ENCODE measurements at places on chromosomes 5 and 9.

DNA sequence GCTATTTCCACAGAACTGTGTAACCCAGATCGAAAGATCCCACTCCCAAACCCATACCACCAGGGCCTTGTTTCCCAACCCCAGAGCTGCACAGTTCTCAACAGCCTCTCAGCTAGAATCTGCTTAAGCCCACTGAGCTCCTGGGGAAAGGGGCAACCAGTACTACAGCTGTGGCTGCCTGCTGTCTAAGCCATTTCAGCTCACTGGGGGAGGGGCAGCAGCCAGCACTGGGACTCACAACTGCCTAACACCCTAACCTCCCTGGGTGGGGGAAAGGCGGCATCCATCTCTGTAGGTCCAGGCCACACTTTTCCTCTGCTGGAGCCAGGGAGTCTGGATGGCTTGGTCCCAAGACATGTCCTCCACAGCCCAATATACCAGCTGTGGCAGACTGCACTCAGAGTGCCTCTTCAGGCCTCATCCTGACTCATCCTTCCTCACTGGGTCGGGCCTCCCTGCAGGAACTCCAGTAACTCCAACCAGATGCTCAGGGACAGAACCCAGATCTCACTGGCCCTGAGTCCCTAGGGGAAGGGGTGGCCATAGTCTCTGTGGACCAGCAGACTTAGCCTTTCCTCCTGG, 241.4 kb downstream of the HINT1 start:
- no peak for DNase-seq

- DNase-seq: no peak
Measured at GRCh38 chr9:13806714-13807113, 507.2 kb downstream of the NFIB start.

DNA sequence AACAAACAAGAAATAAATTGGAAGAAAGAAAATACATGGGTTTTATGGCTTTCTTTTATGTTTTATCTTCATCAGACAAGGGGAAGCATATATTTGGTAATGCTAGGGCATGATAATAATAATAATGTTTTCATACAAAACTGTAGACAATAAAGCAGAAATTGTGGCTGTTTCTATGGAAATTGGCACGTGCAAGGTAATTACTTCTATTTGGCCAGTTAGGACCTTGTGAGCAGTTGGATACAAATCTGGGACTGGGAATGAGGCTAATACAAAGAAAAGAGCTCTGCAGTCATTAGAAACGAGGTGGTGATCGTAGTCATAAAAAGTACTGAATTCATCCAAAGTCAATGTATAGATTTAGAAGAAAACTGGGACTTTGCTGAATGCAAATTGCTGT, 233.6 kb downstream of the EFNA5 start:
- DNase-seq: no peak

DNA sequence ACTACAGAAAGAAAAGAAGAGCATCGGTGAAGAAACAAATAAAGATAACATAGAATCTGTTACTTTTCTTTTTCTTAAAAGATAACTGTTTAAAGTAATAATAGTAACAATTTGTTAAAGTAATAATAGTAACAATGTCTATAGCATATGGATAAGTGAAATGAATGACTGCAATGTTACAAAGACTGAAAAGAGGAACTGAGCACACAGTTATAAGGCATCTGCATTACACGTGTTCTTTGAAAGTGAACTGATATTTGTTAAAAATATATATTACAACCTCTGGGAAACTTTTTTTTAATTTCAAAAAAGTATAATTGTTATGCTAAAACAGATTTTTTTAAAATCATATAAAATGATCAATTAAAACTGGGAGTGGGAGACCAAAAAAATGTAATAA, 88.4 kb upstream of the FST start:
- DNase-seq: no peak

DNA sequence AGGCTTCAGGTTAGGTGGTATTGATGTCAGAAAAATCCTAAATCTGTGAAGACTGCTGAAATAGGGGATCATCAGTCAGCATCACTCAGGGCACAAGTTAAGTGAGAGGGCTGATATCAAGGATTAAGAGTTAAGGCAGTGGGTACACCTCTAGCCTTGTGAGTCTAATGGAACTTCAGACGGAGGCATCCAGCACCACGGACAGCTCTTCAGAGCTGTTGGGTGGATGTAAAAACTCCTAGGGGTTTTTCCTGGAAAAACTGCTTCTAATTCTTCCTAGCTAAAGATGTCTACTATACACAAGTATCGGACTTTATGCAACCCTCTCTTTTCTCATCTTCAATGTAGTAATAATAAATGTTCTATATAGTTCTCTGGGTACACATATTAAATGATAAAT, 165.9 kb downstream of the SH3GL2 start:
- no peak for DNase-seq

- DNase-seq: no peak
Measured at GRCh38 chr9:3028535-3028934, 184.6 kb upstream of the PUM3 start.

DNA sequence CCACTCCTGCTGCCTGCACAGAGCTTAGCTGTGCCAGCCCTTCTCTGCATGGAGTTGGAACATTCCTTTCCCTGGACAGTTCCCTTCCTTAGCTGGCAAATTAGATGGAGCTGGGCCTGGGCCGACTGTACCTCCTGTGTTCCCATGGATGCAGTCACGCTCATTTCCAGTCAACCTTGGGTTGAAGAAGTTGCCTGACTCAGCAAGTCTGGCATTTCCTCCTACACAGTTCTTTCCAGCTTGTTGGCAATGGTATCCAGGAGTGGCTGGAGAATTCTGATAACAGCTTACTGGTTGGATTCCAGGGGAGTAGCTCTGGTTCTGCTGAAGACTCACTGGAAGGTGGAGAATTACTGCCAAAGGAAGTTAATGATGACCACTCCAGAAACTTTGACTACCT, 9.2 kb upstream of the TAF1L start:
- no peak for DNase-seq

GRCh38 chr9:121288673-121289025, 20.7 kb downstream of the GSN start:
- no peak for DNase-seq

DNA sequence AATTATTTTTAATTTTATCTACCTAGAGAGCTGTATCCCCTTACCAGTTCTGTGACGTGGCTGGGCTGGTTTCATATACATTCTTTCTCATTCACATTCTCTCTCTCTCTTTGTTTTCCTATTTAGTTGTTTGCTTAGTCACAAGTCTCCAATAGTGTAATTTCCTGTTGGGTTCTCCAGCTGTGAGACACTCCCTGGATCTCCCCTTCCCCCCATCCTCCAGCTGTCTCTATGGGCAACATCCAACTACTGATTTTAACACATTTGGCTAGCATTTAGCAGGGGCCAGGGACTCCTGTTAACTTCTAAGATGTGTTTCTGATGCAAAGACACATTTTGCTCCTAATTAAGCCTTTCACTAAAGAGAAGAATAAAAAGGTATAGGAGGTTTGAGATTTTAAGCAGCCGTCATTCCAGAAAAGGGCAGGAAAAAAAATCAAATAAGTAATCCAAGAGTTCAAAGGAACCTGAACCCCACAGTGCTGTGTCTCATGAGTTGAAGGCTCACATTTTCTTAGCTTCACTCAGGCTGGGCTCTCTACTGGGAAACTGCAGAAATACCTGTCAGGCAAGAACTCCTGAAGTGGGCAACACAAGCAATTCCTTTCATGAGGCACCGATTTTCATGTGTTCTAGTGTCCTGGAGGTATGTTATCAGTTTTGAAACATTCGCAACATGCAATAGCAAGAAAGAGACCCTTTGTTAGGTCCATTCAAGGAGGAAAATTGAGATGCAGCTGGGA, 198.7 kb upstream of the C9orf72 start:
- DNase-seq: peak; percentile 66

- no peak for DNase-seq
Measured at GRCh38 chr9:75390951-75391350, 302.6 kb downstream of the OSTF1 start.

GRCh38 chr5:74422030-74422429, 218.5 kb downstream of the ENC1 start:
- no peak for DNase-seq

- DNase-seq: no peak
Measured at GRCh38 chr5:107431998-107432397, 238.7 kb downstream of the EFNA5 start.

GRCh38 chr9:87944682-87945081, 26.9 kb downstream of the SPATA31C1 start:
- DNase-seq: no peak

DNA sequence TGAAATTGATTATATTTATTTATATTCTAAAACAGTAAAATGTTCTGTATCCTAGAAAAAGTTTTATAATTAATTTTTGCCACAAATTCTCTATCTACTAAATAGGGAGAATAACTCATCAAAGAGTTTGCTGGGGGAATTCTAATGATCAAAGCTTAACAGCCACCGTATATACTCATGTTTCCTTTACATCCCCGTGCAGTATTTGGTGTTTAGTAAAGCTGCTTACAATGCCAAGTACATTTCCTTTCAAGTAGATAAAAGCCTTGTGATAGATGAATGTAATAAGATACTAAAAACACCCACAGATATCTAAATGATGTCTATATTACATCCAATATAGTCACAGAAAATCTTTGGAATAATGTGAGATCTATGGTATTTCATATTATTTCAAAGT, 312.2 kb downstream of the HCN1 start:
- no peak for DNase-seq

DNA sequence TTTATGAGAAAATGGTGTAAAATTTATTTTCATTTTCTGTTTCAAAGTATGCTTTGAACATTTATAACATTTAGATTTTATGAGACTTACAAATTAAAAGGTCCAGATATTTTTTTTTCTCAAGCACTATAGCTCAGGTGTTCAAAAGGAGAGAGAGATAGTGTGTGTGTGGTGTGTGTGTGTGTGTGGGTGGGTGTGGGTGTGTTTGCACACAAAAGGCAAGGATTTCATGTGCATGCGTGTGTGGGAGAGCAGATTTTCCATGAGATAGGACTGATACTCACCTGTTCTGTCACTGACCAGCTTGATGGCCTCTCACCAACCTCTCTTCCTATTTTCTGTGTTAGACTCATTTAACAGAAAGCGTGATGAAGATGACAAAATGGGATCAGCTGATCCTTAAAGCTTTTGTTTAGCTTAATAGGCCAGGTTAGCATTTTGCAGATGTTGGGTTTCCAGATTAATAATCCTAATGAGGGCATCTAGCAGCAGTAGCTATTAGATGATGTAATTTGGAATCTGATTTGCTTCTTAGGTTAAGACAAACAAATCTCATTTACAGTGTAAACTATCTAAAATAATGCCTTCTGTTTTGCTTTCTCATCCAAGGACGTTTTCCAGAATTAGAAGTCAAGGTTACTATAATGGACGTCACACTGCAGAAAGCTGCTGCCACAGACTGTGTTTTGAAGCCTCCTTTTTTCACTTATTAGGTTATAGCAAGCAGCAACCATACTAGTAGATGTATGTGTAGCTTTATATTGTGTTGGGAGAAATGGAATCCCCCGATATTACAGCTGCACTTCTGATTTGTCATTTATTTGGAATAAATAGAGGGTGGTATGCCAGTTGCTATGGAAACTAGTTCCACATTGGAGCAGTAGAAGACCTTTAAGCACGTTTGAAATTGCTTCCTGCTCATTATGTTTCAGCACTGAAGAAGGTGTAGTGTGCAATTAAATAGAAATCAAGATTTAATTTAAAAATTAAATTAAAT, 355.6 kb downstream of the TAF11L14 start:
- no peak for DNase-seq

GRCh38 chr5:107869438-107870115, 198.8 kb upstream of the EFNA5 start:
- DNase-seq: no peak

DNA sequence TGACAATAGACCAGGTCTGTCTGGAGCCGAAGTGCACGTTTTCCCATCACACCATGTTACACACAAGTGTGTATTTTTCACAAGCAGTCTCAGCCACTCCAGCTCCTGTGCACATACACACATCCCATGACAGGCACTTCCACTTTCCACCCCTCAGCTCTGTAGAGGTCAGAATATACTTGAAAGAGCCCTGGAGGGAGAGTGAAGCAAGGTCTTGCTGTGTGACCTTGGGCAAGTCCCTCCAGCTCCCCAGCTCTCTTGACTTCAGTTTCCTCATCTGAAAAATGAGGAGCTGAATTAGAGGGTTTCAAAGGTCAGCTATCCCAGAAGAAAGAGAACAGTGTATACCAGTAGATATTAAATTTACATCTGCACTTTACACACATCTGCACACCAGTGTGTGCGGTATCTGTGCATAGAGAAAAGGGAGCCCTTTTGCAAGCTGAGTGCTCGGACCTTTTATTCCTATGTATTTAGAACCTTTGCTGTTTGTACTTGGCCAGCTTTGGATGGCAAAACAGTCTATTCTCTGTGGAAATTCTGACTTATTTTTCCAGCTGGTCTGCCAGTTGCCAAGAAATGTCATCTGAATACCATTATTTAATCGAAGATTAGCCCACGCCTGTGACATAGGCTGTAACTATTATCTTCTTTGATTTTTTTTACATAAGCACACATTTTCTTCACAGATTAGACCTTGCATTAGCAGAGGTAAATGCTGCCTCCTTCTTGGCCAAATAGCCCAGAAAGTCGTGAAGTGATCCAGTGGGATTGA, 528.0 kb downstream of the BNC2 start:
- DNase-seq: no peak

GRCh38 chr5:173626505-173626820, 10.0 kb upstream of the BOD1 start:
- DNase-seq: no peak

DNA sequence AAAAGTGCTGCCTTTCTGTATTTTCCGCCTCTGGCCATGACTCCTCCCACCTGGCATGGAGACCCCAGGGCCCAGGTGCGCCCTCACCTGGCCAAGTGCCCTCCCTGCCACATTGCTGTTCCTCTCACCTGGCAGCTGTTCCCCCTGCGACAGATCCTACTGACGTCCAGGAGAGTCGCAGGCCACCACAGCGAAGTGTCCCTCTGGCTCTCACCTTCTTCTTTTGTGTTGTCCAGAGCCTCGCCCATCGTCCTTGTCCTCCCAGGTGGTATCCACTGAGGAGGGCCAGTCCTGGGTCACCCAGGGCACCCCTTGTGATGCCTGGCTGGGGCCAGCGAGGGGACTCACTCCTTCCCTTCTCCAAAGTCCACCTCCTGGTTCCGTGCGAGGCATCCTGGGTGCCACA, 2.6 kb downstream of the NKD2 start:
- peak; percentile 84 for DNase-seq

DNA sequence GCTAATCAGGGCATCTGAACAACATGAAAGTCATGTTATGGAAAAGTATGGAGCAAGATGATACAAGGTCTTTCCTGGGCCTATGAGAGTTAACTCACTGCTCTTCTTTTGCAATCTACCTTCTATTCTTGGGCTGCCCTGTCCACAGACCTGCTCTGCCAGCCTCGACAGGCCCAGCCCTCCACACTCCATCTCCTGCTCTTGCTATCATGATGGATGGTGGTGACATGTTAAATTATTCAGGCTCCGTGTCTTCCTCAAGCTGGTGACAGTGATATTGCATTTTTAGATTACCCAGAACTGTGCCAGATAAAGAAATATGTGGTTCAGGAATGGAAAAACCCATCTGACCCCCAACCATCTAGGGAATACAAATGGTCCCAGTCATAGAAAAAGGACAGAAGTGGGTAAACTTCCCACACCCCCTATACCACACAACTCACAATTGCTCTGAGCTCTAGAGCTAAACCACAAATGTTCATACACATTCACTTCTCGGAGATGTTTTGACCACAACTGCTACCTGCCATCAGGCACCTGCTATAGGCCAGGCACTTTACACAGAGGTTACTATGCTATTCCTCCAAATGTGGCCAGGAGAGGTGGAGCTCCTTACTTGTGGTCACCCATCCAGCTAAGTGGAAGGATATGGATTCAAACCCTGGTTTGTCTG, 311.3 kb downstream of the ASTN2 start:
- DNase-seq: no peak

GRCh38 chr9:127098916-127099553, 23.4 kb downstream of the ANGPTL2 start:
- DNase-seq: no peak

- peak; percentile 94 for DNase-seq
Measured at GRCh38 chr9:95313010-95313498, 4.5 kb downstream of the FANCC start.
